ENCODE measurements at places on chromosomes 1 and 21.

DNA sequence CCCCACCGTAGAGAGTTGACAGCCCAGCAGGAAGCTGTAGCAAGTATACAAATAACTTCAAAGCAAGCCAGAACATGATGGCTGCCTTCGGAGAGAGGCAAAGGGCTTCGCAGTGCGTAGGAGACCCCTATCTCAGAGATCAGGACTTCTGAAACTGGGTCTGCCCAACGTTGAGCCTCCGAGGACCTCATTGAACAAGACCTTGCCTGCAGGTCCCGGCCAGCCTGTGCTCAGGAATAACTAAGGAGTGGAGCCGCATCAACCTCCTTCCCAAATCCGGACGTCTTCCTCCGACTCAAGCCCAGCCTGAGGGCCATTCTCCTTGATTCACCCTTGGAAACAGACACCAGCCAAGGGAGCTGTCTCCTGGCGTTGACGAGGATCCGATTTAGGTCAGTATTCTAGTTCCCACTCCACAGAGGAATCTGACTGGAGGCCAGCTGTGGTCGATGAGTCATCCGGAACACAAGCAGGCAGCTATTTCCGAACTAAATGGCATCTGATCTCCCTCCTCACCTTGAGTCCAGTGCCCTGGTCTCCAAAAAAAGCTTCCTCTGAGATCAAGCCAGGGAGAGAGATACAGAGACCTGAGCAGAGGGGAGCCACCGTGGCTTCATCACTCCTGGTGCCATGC, 166.5 kb upstream of the COA6 start:
- peak; percentile 63 for DNase-seq

DNA sequence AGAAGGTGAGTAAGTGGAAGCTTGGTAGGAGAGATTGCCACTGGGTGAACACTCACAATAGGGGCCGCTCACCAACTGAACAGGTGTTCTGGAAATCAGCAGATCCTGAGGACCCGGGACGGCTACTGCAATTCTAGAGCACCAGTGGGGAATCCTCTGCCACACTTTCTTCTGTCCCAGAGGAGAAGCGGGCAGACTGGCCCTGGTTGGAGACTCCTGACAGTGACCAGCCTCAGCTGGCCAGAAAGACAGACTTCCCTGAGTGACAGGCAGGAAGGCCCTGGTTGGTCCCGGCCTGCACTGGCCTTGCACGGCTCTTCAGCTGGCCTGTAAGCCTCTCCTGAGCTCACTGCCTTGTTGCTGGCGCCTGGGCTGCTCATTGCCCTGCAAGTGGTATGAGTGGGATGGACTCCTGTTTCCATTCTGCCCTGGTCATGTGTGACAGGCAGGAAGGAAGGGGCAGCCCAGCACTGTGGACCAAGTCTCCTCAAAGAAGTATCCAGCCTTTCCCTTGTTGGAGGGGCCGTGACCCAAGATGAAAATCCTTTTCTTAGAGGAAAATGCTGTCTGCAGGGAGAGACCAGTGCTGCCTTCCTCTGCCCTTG, 34.5 kb downstream of the MAN1C1 start:
- no peak for DNase-seq

DNA sequence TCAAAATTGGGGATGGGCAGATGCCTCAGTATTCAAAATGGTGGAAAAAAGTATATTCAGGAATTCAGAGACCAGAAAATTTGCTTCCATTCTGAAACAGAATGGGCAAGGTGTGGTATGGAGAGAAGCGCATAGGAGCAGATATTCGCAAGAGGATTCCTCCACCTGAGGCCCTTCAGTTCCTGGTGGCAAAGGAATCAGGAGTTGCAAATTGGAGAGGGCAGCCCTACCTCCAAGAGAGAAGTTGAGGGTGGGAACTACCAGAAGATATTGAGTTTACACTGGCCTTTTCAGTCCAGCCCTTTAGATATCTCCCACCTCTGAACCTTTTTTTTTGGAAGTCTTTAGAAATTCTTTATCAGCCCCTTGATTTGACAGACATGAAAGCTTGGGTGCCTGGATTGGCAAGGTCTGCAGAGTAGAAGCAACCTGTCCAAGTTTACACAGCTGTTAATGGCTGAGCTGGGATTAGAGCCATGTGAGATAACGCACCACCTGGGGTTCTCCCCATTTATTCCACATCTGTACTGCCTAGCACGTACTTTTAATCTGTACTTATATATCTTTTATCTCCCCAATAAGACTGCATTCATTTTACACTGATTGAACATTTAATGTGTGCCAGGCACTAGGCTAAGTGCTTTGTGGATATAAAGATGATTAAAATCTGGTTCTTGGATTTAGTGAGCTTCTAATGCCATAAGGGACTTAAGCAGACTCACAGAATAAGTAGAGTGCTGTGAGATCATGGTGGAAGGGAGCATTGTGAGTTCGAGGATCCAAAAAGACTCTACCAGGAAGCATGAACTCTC, 99.5 kb downstream of the NGF start:
- no peak for DNase-seq

GRCh38 chr1:221509575-221510355, 232.1 kb downstream of the DUSP10 start:
- no peak for DNase-seq

DNA sequence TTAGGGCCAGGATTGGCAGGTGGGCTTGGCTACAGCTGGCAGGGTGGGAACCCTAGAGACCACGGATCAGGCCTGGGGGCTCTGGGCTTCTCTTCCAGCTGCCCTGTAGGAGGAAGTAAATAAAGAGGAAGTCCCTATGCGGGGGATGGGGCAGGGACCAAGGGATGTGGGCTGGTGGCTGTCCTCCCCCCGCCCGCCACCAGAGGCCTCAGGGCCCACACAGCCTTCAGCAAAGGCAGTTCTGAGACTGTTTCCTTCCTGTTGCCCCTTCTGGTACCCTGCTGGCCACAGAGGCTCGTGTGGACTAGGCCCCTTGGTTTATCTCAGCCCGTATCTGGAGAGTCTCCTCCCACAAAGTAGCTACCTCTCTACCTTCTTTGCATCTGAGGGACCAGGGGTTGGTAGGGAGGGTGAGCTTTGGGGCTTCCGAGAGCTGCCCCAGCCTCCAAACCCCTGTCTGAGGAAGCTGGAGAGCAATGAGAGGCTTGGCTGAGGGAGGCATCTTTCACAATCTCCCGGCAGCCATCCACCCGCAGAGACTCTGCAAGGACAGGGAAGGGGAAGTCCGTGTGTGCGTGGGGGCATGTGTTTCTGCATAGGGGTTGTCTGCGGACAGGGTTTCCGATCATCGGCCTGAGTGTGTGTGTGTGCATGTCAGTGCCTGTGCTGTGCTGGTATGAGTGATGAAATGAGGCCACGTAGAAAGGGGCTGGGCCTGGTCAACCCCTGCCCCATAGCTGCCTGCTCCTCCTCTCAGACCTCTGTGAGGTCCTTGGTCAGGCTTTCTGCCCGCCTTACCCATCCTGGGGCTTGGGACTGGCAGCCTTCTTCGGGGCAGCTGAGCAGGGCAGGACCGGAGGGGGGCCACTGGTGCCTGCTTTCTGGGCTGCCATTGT, 12.5 kb downstream of the RPS6KA1 start:
- peak; percentile 40 for DNase-seq

DNA sequence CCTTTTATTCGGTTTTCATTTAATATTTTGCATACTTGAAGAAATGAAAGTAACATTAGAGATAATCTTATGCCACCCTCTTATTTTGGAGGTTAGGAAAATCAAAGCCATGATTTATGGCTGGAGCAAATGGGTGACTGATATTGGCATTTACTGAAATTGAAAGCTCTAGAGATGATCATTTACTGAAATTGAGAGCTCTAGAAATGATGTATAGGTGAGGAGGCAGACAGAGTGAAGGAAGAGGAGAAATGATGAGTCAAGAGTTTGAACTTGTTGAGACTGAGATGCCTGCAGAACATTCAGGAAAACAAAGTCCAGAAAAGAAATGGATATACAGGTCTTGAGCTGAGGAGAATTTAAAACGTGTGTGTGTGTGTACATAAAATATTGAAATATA, 217.6 kb downstream of the LTN1 start:
- no peak for DNase-seq

DNA sequence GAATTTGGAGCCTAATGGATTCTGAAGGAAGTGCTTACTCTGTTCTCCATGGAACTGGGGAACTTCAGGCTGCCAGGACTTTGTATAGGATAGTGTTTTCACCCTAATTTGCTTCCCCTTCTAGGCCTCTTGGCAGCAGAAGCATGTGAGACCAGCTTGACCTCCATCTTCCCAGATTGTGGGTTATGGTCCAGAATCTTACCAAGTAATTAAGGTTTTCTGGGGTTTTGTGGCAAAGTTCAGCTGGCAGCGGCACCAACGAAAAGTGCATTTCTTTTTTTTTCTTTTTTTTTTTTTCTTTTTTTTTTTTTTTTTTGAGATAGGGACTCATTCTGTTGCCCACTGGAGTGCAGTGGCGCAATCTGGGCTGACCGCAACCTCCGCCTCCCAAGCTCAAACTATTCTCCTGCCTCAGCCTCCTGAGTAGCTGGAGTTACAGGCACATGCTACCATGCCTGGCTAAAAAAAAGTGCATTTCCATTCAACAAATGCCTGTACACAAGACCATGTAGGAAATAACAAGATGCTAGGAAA, 3.4 kb upstream of the BMP8A start:
- no peak for DNase-seq

DNA sequence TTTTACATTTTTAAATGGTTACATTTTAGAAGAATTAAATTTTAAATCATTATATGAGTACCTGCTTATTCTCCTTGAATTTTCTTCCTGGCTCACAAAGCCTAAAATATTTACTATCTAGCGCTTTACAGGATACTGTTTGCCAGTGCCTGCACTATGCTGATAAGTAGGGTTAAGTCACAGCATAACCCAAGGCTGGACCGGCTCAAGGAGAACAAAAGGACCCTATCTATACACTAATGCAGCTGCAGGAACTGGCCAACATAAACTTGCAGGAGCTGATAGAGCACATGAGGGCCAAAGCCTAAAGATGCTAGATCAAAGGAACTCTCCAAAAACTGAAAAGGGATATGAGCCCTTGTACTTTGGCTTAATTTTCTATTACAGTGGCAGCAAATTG, 1086.9 kb upstream of the TMPRSS15 start:
- DNase-seq, result no peak

- DNase-seq, result peak; percentile 72
These were observed 84.5 kb upstream of the BCL10 start for GRCh38 chr1:85360730-85361493.

- no peak for DNase-seq
These were observed 1422.5 kb downstream of the KCNT2 start for GRCh38 chr1:195185736-195186135.

GRCh38 chr1:235409042-235409820, 42.0 kb downstream of the TBCE start:
- no peak for DNase-seq

Measured in fibroblast of skin of right biceps (primary cell).